ENCODE measurements at places on chromosomes 1 and 21. TPM values are rescaled to one million over a fixed set of nuclear protein-coding genes. Genes with fewer than 3 reads are reported as not detected.

The LRRC71 gene
- not detected for polyA plus RNA-seq

GRCh38 chr1:54408147-54409066 lies 2.2 kb upstream of the SSBP3 start:
- no peak for DNase-seq
- peak overlapping the region; percentile 89 for H3K27ac ChIP-seq
- H3K36me3 ChIP-seq = no peaks in the 10 kb centered on the region
- H3K4me1 ChIP-seq = peaks cover 35% of the 10 kb centered on the region
- H3K4me3 ChIP-seq = peak overlapping the region; percentile 91
- H3K27me3 ChIP-seq = no peaks in the 10 kb centered on the region

The LYPD8 gene
- polyA plus RNA-seq = not detected

The GJA5 gene
- polyA plus RNA-seq = 3.0 TPM

The ALX3 gene
- polyA plus RNA-seq = 0.11 TPM

- H3K4me1 ChIP-seq = no peaks in the 10 kb centered on the region
- no peak for DNase-seq
- no peaks in the 10 kb centered on the region for H3K27me3 ChIP-seq
- H3K36me3 ChIP-seq = no peaks in the 10 kb centered on the region
These were observed 17.2 kb upstream of the BEND5 start for GRCh38 chr1:48793863-48794262.

The NUF2 gene
- 0.18 TPM for polyA plus RNA-seq

- no peaks in the 10 kb centered on the region for H3K27me3 ChIP-seq
- H3K4me1 ChIP-seq = no peaks in the 10 kb centered on the region
- no peaks in the 10 kb centered on the region for H3K36me3 ChIP-seq
These were observed 1263.1 kb downstream of the KCNT2 start for GRCh38 chr1:195345149-195345548.

The FAM72B gene
- polyA plus RNA-seq = 0.12 TPM

DNA sequence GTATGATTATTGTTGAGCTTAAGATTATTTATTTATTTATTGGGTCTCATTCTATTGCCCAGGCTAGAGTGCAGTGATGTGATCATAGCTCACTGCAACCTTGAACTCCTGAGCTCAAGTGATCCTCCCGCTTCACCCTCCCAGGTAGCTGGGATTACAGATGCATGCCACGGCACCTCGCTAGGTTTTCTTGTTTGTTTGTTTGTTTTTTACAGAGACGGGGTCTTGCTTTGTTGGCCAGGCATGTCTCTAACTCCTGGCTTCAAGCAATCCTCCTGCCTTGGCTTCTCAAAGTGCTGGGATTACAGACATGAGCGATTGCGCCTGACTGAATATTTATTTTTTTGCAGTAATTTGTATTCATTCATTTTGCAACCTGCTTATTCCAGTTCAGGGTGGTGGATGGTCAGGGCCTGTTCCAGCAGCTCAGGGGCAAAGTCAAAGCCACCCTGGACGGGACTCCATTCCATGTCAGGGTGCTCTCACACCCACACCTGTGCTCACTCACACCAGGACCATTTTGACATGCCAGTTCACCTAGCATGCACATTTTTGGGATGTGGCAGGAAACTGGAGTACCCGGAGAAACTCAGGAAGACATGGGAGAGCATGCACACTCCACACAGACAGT lies 29.6 kb upstream of the RASAL2 start:
- H3K4me3 ChIP-seq = no peak overlapping the region
- no peak overlapping the region for H3K27ac ChIP-seq
- H3K27me3 ChIP-seq = no peaks in the 10 kb centered on the region

DNA sequence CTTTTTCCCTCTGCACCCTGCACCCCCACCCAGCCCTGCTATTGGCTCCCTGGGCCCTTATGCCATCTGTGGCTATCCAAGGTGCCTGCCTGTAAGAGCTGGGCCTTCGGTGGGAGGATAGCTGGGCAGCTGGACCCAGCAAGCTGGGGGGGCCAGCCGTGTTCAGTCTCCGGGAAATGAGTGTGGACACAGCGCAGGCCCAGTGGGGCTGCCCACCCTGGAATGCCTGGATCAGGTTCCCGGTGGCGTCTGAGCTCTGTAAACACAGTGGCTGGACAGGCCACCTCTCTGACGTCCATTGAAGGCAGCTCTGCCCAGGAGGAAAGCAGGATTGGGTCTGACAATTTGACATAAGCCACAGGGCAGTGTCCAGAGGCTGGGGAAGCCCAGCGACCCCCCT lies 127.8 kb downstream of the FOXD2 start:
- H3K4me3 ChIP-seq = no peak overlapping the region
- DNase-seq = no peak

DNA sequence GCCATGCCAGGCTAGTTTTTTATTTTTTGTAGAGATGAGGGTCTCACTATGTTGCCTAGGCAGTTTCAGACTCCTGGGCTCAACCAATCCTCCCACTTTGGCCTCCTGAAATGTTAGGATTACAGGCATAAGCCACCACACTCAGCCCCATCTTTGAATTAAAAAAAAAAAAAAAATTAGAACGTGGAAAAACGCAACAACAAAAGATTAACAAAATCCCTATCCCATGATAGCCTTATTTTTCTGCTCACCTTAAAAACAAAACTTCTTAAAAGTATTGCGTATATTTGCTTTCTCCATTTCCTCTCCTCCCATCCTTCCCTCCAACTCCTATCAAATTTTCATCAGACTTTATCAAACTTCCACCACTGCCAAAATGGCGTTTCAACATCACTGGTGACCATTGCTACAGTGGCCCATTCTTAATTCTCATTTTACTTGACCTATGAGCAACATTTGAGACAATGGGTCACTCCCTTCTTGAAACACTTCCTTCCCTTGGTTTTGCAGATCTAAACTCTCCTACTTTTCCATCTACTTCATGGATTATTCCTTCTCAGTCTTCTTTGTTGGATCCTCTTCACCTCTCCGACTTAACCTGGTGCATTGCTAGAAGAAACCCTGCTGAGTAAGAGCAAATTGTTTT lies 579 bp upstream of the ZNF684 start:
- peaks cover 12% of the 10 kb centered on the region for H3K36me3 ChIP-seq
- no peak for DNase-seq
- no peaks in the 10 kb centered on the region for H3K27me3 ChIP-seq
- H3K27ac ChIP-seq = peak overlapping the region; percentile 96
- peak overlapping the region; percentile 71 for H3K4me3 ChIP-seq
- H3K4me1 ChIP-seq = peaks cover 19% of the 10 kb centered on the region

The C1orf141 gene
- polyA plus RNA-seq = not detected

The LCE1C gene
- not detected for polyA plus RNA-seq

DNA sequence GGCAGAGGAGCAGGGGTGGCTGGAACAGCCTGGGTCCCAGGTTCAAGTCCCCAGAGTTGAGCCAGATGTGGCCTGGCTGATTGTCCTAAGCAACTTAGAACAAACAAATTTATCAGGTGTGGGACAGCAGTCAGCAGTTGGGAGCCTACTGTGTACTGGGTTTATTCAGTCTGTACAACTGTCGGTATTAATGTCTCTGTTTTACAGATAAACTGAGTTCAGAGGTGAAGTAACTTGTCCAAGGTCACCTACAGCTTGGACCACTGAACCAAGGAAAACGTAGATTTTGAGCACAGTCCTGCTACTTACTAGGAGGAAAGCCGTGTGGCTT lies 14.6 kb upstream of the TRIM63 start:
- H3K4me3 ChIP-seq = no peak overlapping the region
- no peaks in the 10 kb centered on the region for H3K27me3 ChIP-seq

The HAX1 gene
- 110 TPM for polyA plus RNA-seq

The GUCA2B gene
- 0.06 TPM for polyA plus RNA-seq

The AHCYL1 gene
- polyA plus RNA-seq = 42.5 TPM

The RIMKLA gene
- 0.12 TPM for polyA plus RNA-seq

GRCh38 chr1:113391649-113392271 lies 1.4 kb downstream of the MAGI3 start:
- no peaks in the 10 kb centered on the region for H3K27me3 ChIP-seq
- no peak for DNase-seq
- H3K4me1 ChIP-seq = peaks cover 10% of the 10 kb centered on the region
- H3K4me3 ChIP-seq = peak overlapping the region; percentile 87
- no peaks in the 10 kb centered on the region for H3K36me3 ChIP-seq
- H3K27ac ChIP-seq = no peak overlapping the region

- H3K27ac ChIP-seq = no peak overlapping the region
- no peak overlapping the region for H3K4me3 ChIP-seq
- H3K36me3 ChIP-seq = no peaks in the 10 kb centered on the region
- no peaks in the 10 kb centered on the region for H3K27me3 ChIP-seq
These were observed 144.3 kb upstream of the KCNE2 start for GRCh38 chr21:34219334-34220060.

The SPRR1A gene
- not detected for polyA plus RNA-seq

DNA sequence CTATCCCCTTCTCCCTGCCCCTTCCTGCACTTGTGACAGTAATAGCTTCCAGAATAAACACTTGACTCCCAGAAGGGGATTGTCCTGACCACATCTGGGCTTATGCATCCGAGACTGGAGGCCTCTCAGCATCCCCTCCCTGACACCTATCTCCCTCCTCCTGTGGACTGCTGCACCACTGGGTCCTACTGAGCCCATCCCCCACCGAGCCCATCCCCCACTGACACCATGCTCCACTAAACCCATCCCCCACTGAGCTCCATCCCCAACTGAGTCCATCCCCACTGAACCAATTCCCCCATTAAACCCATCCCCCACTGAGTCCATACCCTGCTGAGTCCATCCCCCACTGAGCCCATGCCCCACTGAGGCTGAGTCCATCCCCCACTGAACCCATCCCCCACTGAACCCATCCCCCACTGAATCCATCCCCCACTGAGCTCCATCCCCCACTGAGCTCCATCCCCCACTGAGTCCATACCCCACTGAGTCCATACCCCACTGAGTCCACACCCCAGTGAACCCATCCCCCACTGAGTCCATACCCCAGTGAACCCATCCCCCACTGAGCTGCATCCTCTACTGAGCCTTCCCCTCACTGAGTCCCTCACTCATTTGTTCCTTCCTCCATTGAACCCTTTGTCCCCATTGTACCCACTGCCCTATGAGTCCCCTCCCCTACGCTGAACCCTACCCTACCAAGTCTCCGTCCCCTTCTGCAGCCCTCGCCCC lies 5.6 kb downstream of the PDZK1IP1 start:
- no peak overlapping the region for H3K4me3 ChIP-seq
- no peak for DNase-seq
- no peak overlapping the region for H3K27ac ChIP-seq

The SELENBP1 gene
- polyA plus RNA-seq = 26.7 TPM

DNA sequence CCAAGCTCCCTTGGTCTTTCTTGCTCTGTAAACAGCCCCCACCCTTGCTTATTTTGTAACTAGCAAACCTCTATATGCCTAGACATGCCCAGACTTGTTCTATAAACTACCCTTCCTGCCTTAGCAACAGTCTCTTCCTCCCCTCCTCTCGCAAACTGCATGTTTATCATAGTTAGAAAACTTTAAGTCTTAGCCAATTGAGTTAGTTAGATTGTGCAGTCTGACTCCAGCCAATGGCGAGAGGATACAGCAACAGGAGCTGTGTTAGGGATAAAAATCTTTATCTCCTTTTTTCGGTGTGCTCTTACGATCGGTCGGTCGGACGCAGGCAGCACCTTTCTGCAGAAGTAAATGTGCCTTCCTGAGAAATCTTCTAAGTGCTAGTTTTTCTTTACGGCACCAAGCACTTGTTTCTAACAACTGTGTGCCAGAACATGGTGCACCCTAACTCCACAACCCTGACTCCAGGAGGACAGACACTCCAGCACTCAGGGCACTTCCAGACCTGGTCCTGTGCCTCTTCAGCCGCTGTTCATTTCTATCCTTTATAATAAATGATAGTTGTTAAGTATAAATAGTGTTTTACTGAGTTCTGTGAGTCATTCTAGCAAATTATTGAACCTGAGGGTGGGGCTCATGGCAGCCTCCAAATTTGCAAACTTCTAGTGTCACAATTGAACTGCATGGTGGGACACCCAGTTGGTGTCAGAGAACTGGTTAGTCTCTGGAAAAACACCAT lies 25.7 kb upstream of the GNG4 start:
- no peak overlapping the region for H3K27ac ChIP-seq
- no peak overlapping the region for H3K4me3 ChIP-seq
- no peaks in the 10 kb centered on the region for H3K27me3 ChIP-seq
- H3K4me1 ChIP-seq = no peaks in the 10 kb centered on the region
- no peak for DNase-seq

- no peak overlapping the region for H3K4me3 ChIP-seq
- H3K27ac ChIP-seq = no peak overlapping the region
- no peak for DNase-seq
- no peaks in the 10 kb centered on the region for H3K36me3 ChIP-seq
- no peaks in the 10 kb centered on the region for H3K27me3 ChIP-seq
These were observed 39.1 kb downstream of the CLSTN1 start for GRCh38 chr1:9784508-9785133.

- H3K27ac ChIP-seq = no peak overlapping the region
- H3K27me3 ChIP-seq = no peaks in the 10 kb centered on the region
- no peaks in the 10 kb centered on the region for H3K4me1 ChIP-seq
- H3K36me3 ChIP-seq = no peaks in the 10 kb centered on the region
- no peak overlapping the region for H3K4me3 ChIP-seq
These were observed 94.1 kb downstream of the PCBP3 start for GRCh38 chr21:45737485-45738166.

GRCh38 chr1:20370698-20371097 lies 80.0 kb downstream of the VWA5B1 start:
- no peak overlapping the region for H3K27ac ChIP-seq
- H3K36me3 ChIP-seq = no peaks in the 10 kb centered on the region
- H3K4me3 ChIP-seq = no peak overlapping the region
- H3K27me3 ChIP-seq = no peaks in the 10 kb centered on the region

GRCh38 chr1:63774617-63775417 lies 1.0 kb downstream of the ROR1 start:
- peak; percentile 71 for DNase-seq
- peaks cover 7% of the 10 kb centered on the region for H3K27me3 ChIP-seq
- H3K4me3 ChIP-seq = peak overlapping the region; percentile 83
- peaks cover 15% of the 10 kb centered on the region for H3K4me1 ChIP-seq
- peak overlapping the region; percentile 87 for H3K27ac ChIP-seq

The SLC39A1 gene
- polyA plus RNA-seq = 46.7 TPM

The IQGAP3 gene
- polyA plus RNA-seq = 0.04 TPM

The NT5C1A gene
- polyA plus RNA-seq = 7.7 TPM

- H3K4me1 ChIP-seq = no peaks in the 10 kb centered on the region
- H3K27me3 ChIP-seq = no peaks in the 10 kb centered on the region
- H3K27ac ChIP-seq = no peak overlapping the region
- H3K4me3 ChIP-seq = no peak overlapping the region
These were observed 5.7 kb downstream of the LRRC3 start for GRCh38 chr21:44461005-44461404.

The RGS4 gene
- polyA plus RNA-seq = 0.17 TPM

The B3GALT2 gene
- 0.16 TPM for polyA plus RNA-seq

Data from psoas muscle (tissue), 8 donors.